ENCODE measurements at places on chromosomes 7 and 10.

GRCh38 chr7:133703547-133703946 is 423.6 kb upstream of the LRGUK start:
- H3K27ac ChIP-seq, result no peak overlapping the region
- no peak for DNase-seq
- H3K27me3 ChIP-seq, result no peaks in the 10 kb centered on the region
- H3K4me1 ChIP-seq, result no peaks in the 10 kb centered on the region
- no peaks in the 10 kb centered on the region for H3K36me3 ChIP-seq

DNA sequence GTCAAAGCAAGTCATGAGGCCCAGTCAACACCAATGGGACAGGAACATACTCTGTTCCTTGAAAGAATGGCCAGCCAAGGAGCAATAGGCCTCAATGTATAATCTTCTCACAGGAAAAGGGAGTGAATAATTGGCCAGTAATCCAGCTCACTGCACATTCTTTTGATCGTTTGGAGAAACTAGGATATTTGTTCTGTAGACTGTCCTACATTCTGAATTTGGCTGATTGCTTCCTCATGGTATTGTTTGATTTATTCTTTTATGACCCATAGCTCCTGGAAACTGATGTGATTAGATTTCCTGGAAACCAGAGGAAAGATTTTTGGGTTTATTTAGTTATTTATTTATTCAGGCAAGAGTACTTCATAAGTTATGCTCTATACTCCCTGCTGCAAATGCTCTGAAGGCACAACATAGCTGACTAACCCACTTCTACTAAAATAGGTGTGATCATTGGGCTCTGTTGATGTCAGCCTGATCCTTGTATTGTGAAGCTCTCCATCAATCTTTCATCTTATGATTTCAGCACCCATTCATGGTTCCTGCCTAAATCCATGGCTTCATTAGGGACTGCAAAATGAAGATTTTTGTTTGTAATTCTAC is 745.2 kb downstream of the SUGCT start:
- H3K4me3 ChIP-seq, result no peak overlapping the region
- no peaks in the 10 kb centered on the region for H3K27me3 ChIP-seq
- no peaks in the 10 kb centered on the region for H3K4me1 ChIP-seq
- H3K27ac ChIP-seq, result no peak overlapping the region

DNA sequence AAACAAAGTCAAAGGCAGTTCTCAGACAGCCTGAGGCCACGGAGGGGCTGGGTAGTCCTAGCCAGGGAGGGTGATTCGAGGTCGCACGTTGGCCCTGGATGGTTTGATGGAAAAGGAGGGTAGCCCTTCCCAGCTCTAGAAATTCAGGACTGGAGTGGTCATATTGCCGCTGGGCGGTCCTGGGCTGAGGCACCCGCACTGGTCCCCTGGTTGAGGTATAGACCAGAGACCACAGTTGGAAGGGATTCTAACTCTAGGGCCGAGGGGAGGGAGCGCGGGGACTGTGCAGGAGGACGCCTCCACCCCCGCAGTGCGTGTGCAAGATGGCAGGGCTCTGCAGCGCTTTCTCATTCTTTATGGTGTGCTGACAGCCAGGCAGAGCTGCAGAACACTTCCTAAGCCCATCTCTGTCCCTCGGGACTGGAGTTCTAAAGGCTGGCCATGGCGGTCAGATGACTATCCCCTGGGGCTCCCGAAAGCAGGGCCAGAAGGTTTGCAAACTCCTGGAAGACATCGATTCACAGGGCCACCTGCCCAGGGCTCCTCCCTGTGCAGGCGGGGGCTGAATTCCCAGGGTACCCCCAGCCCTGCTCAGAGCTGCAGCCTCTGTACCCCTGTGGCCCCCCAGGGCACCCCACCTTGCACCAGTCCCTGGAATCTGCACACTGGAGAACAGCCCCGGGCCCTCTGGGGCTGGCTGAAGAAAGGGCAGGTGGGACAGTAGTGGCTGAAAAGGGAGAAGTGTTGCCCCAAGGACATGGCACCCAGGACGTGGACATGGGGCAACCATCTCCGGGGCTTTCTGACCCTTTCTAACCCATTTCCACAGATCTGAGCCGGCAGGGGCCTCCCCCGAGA is 51.0 kb upstream of the ELN start:
- no peak for DNase-seq
- H3K4me3 ChIP-seq, result no peak overlapping the region
- peak overlapping the region; percentile 21 for H3K27ac ChIP-seq
- no peaks in the 10 kb centered on the region for H3K27me3 ChIP-seq

DNA sequence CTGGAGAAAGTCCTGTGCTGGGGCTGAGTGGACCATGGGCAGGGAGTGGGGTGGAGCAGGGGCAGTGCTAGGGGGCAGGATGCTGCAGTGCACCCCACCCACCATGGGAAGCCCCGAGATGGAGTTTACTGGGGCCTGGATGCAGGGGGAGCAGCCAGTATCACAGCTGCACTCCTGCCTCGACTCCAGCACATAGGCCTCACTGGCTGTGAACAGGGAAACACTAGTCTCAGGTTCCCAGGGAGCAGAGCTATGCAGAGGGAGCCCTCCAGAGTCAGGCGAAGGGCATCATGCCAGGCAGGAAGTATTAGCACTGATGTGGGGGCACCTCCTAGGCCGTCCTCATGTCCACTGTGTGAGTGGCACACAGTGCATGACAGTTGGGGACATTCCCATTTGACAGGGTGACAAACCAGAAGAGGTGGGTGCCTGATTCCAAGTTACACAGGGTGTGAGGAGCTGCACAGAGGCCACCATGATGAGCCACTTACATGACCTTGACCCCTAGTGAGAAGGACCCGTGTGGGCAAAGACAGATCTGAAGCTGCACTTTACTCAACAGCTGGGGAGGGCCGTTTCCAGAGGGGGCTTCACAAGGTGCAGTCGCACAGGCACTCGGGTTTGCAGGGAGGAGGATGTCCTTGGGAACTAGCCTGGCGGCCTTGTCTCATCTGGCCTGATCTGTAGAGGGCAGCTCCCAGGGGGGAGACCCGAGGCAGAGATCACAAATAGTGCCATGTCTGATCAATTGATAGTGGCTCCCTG is 69.9 kb upstream of the LRRC4 start:
- no peaks in the 10 kb centered on the region for H3K27me3 ChIP-seq
- no peaks in the 10 kb centered on the region for H3K36me3 ChIP-seq
- no peak for DNase-seq
- H3K27ac ChIP-seq, result no peak overlapping the region

- H3K36me3 ChIP-seq, result no peaks in the 10 kb centered on the region
- H3K27me3 ChIP-seq, result no peaks in the 10 kb centered on the region
Measured at GRCh38 chr10:110803239-110803749, 68.4 kb upstream of the PDCD4 start.

DNA sequence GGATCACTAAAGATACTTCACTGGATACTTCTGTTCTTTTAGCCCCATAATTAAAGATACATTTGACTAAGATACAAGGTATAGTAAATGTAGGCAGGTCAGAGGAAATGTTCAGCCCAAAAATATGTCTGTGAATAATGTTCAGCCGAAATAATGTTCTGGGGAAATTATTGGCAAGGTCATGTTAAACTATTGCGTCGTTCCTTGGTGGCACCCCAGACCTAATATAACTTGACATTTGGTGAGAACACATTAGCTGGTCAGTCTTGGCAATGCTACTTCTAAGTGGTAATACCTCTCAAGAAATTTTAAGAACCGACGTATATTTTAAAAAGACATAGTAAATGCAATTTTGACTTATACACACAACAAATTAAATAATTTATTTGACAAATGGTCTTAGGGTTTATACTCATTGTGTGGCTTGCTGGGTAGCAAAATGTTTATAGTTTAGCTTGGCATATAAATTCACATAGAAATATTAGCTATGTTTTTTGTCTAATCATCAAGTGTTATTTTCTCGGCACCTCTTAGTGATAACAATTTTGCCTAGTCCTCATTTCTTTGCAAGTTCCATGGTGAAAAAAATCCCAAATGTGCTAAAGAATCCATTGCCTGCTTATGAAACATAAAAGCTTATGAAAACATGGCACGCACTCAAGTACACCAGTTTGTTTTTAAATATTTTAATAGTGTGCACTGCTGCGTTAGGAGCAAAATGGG is 270.3 kb upstream of the NEBL start:
- no peak overlapping the region for H3K27ac ChIP-seq
- no peak for DNase-seq
- H3K27me3 ChIP-seq, result no peaks in the 10 kb centered on the region
- H3K4me3 ChIP-seq, result no peak overlapping the region
- no peaks in the 10 kb centered on the region for H3K36me3 ChIP-seq

DNA sequence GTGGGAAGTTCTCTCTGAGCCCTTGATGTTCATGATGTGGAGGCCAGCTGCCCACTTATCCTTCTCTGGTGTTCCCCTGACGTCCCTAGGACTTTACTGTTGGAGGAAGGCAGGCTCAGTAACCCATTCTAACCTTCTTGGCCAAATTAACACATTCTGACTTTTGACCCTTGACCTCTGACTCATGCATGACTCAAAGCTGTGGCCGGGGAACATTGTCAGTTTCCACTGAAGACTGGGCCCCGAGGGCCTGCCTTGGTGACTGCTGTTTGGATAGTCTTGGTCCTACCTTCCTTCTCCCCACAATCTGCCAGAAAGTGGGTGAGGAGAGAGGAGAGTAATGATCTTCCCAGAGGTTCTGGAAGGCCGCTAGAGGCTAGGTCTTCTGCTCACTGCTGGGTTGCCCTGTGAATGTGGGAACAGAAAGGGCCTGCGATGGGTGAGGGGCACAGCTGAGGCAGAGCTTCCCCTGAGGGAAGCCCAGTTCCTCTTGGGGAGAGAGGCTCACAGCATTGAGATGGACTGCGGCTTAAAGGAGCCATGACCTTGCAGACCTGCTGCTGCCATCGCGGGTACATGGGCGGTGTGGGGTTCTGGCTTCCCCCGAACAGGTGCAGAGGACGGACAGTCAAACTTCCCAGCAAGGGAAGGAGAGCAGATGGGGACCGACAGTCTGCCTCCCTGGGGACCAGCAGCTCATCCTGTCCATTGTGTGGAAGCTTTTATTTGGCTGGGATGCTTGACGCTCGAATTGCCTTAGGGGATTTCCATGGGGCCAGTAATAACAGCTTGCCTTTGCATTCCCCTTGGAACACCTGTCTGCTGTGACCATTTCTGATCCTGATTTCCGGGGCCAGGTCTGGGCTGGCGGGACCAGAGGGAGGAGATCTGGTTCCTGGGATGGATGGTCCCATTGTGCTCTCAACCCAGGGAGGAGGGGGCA is 43.8 kb downstream of the ADAMTS14 start:
- no peaks in the 10 kb centered on the region for H3K36me3 ChIP-seq

DNA sequence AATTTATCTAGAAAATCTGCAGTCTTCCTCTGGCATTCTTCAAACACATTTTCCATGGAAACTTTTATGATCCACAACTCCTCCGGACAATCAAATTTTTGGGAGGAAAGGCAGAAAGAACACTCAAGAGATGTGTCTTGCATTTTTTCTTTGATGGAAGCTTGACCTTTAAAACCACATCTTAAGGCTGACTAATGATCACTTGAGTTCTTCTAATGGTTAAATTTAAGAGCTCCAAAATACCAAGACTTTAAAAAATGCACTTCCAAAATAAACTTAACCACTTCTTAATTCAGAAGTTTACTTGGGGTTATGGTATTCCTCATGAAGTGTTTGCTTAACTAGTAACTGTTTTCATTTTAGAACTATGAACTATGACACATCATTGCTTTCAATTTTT is 43.3 kb downstream of the ETV1 start:
- H3K36me3 ChIP-seq, result no peaks in the 10 kb centered on the region
- DNase-seq, result no peak
- no peaks in the 10 kb centered on the region for H3K4me1 ChIP-seq
- H3K27me3 ChIP-seq, result no peaks in the 10 kb centered on the region
- H3K27ac ChIP-seq, result no peak overlapping the region
- H3K4me3 ChIP-seq, result no peak overlapping the region

All from thoracic aorta (tissue), 2 donors.